SK-N-DZ (cell line): ENCODE measurements at places on chromosomes 4 and X.

GRCh38 chr4:26061248-26061986, 147.4 kb downstream of the SMIM20 start:
- DNase-seq, result peak; percentile 51

DNA sequence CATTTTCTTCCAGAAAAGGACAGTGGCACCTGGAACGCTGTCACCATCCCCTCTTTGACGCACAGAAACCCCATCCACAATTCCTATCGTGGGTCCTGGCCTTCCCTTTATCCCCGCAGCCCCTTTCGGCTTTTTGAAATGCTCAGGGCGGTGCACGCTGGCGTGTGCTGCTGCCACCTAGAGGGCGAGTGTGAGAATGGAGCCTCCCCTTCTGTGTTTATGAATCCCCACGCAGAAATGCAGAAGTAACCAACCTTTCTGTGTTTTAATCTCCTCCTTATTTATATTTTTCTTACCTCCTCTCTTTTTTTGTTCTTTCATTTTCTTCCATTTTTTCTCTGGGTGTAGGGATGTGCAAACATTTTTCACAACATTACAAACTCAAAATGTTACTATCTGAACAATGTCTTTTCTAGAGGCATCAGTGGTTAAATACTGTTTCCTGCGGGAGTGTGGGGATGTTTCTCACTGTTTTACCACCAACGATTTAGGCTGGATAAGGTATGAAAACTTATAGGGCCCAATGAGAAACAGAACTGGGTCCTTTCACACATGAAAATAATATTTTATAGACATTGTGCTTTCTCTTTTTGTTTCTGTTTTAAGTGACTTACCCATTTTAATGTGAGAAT, 50.0 kb downstream of the TMA16 start:
- DNase-seq, result peak; percentile 62

DNA sequence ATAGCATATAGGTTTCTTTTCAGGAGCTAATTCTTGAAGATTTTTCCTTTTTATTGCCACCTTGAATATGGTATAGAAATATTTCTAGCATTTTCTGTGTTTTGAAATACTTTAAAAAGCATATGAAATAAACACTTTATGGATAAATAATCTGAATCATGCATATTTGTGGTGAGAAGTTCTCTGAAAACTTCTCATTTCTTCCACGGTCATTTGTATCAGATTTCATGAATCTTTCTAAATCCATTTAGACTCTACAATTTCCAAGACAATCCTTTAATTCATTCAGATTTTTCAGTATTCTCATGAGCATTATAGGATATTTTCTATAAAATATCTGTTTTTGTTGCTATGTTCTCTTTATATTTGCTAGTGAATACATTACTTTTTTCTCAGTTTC, 16.2 kb upstream of the CA5B start:
- DNase-seq, result no peak

GRCh38 chr4:68717999-68718398, 47.5 kb upstream of the UGT2B15 start:
- no peak for DNase-seq

DNA sequence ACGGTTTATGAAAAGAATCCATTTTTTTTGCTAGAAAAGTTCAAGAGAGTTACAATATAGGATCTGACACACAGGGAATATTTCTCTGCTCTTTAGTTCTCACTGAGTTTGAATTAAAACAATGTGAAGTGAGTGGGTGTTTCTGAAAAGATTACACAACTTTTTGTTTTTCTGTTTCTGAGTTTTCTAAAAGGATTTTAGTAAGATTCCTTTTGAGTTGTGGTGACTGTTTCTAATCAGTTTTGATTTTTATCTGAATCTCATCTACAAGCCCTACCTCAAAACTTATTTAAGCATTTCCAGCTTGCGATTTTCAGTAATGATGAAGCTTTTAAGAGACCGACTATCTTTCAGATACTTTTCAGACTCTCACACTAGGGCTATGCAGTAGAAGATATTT, 141.7 kb downstream of the GPAT3 start:
- no peak for DNase-seq

DNA sequence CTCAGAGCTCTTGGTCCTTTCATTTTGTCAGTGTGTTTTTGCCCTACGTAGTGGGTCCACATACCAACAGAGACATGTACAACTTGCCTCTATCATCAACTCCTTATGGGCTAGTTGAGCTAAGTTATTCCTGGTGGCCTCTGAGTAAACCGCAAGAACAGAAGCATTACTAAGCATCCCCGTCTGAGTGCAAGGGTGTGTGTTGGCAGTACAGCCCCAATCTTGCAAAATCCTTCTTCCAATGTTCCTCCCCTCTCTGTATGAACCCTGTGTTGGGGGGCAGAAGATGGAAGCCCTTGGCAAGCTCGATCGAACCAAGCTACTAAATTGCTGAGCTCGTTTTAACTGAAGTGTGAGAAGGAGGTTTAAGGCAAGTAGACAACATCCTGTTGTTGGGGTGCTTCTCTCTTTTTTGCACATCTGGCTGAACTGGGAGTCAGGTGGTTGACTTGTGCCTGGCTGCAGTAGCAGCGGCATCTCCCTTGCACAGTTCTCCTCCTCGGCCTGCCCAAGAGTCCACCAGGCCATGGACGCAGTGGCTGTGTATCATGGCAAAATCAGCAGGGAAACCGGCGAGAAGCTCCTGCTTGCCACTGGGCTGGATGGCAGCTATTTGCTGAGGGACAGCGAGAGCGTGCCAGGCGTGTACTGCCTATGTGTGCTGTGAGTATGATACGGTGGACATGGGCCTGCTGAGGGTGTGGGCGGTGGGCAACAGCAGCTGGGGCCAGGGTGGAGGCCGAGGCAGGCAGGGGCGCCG, at the start of gene SH2D1A:
Gene SH2D1A, plus strand, starts transcription at position 447 of the 760 bp plus-strand sequence. Its CDS starts 80 bp downstream, at position 527.
- no peak for DNase-seq
